ENCODE measurements at places on chromosomes 7 and 10.

- no peak for DNase-seq
Observed at GRCh38 chr7:158001621-158002320, 585.9 kb downstream of the PTPRN2 start.

DNA sequence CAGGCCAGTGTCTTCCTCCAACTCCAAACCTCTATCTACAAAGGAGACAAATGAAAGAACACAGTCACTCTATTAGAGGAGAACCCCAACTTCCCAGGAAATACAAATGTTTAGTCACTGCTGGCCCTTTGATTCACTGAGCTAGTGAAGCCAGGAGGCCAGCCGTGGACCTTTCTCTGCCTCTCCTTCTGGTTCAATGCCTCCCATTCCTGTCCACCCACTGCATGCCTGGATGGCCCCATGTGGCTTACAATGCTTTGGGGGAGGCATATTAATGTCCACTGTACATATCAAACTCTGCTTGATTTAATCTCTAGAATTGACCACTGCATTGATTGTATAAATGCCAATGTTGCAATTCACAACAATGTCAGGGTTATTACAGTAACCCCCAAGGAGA, 687.3 kb downstream of the KCNMA1 start:
- no peak for DNase-seq

DNA sequence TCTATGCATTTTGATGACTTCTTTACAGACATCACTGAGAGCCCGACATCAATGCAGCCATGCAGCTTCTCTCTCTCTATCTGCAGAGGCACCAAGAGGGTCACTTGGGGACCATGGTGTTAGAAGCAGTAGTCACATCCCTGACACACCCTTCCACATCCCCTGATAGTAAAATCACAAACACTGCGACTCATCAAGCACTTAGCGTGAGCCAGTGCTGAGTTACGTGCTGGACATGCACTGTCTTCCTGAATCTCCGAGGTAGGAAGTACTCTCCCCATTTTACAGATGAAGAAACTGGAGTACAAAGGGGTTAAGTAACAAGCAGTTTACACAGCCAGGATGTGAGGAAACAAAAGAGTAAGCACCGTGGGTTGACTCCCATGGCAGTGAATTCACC, 109.2 kb downstream of the OSBPL3 start:
- DNase-seq: no peak

GRCh38 chr10:132248455-132249225, 59.1 kb downstream of the STK32C start:
- DNase-seq: no peak

DNA sequence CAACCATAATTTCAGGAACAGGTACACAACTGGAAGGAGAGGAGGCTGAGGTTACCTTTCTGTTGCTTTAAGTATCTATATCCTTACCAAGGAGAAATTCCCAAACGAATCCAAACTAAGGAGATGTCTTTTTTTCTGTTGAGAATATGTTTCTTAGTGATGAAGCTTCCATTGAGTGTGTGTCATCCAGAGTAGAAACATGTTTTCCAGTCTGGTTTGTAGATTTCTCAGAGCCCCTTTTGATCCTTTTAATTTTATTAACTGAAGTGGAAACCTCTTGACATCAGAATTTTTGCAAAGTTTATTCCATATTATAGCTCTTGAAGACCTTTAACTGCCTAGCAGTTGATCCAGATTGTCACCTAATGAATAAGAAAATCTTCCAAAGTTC, 207.1 kb upstream of the FERD3L start:
- DNase-seq: no peak

All from AG09309 (cell line).